ENCODE measurements at places on chromosomes 3 and 15. TPM values are rescaled to one million over a fixed set of nuclear protein-coding genes. Genes with fewer than 3 reads are reported as not detected.

- H3K36me3 ChIP-seq: no peaks in the 10 kb centered on the region
- no peak for DNase-seq
- H3K27me3 ChIP-seq: peaks cover 7% of the 10 kb centered on the region
- no peak overlapping the region for H3K27ac ChIP-seq
- peaks cover 3% of the 10 kb centered on the region for H3K4me1 ChIP-seq
- peak overlapping the region; percentile 77 for H3K4me3 ChIP-seq
These were observed 172 bp downstream of the ITPKA start for GRCh38 chr15:41493902-41494189.

DNA sequence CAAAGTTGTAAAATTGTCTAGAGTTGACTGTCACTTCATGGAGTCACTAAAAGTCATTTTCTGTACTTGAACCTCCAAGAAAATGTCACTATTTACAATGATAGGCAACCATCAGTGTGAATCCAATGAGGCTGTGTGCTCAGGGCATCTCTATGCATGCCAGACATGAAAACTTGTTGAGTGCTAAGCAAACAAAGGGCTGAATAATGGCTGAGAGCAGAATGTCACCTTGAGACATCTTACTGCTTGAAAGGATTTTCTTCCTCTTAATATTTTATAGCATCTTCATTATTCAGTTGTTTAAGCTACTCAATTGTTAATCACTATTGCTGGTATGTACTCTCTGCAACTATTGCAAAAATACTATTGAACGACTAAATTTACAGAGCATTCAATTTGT lies 184.7 kb downstream of the PLCH1 start:
- peaks cover 2% of the 10 kb centered on the region for H3K4me1 ChIP-seq
- no peak overlapping the region for H3K4me3 ChIP-seq
- no peak for DNase-seq
- H3K36me3 ChIP-seq: no peaks in the 10 kb centered on the region

GRCh38 chr3:149061776-149062175 lies 24.6 kb downstream of the HLTF start:
- peaks cover 6% of the 10 kb centered on the region for H3K36me3 ChIP-seq
- DNase-seq: no peak
- no peaks in the 10 kb centered on the region for H3K27me3 ChIP-seq
- no peaks in the 10 kb centered on the region for H3K4me1 ChIP-seq
- H3K4me3 ChIP-seq: no peak overlapping the region

DNA sequence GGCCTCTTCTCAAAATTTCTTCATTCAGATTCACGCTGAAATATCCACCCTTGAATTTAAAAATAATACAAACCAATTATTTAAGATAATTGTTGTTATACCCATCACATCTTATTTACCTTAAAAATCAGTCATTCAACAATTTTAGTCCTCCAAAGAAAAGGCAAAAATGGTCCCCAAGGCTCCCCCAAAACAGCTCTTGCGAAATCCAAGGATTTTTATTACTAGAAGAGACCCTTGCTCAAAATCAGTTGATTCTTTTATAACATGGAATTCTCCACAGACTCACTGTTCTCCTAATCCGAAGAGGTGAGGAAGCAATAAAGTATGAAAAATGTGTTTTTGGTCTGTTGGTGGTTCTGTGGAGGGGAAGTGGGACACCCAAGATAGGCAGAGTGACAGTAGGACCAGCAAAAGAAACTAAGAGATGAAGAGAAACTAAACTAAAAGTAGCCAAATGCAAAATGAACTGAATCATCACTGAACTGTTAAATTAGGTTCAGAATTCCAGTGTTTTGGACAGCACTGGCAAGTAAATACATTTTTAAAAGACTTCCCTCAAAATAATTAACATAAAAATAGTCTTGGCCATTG lies 19.1 kb upstream of the PLCH1 start:
- no peak overlapping the region for H3K4me3 ChIP-seq
- H3K27me3 ChIP-seq: no peaks in the 10 kb centered on the region
- H3K4me1 ChIP-seq: no peaks in the 10 kb centered on the region
- no peak overlapping the region for H3K27ac ChIP-seq
- H3K36me3 ChIP-seq: no peaks in the 10 kb centered on the region
- no peak for DNase-seq

- no peak for DNase-seq
- H3K4me3 ChIP-seq: no peak overlapping the region
- H3K27ac ChIP-seq: no peak overlapping the region
- no peaks in the 10 kb centered on the region for H3K27me3 ChIP-seq
- H3K36me3 ChIP-seq: no peaks in the 10 kb centered on the region
These were observed 64.5 kb upstream of the SMAD3 start for GRCh38 chr15:67000896-67001295.

DNA sequence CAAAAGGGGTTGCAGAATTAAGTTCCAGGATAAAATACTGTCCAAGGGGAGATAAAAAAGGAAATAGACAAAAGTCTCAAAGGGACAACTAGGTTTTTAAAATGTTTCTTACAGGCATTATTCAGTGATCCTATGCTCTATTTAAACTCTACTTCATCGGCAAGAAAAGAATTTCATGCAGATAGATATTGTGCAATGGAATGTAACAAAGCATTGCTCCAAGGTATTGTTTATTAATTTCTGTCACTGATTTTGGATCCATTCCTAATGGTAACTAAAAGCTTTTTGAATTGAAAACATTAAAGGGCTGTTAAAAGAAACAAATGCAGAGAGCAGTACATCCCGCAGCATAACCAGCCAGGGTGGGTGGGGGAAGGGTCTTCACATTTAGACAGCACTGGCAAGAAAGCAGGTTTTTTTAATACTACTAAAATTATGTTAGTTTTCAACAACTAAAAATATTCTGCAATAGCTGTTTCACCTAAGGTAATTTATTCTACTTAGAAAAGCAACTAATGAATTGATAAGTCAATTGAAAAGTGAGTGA lies 82.9 kb downstream of the THBS1 start:
- no peak for DNase-seq
- H3K36me3 ChIP-seq: no peaks in the 10 kb centered on the region
- no peak overlapping the region for H3K4me3 ChIP-seq
- H3K27ac ChIP-seq: no peak overlapping the region

DNA sequence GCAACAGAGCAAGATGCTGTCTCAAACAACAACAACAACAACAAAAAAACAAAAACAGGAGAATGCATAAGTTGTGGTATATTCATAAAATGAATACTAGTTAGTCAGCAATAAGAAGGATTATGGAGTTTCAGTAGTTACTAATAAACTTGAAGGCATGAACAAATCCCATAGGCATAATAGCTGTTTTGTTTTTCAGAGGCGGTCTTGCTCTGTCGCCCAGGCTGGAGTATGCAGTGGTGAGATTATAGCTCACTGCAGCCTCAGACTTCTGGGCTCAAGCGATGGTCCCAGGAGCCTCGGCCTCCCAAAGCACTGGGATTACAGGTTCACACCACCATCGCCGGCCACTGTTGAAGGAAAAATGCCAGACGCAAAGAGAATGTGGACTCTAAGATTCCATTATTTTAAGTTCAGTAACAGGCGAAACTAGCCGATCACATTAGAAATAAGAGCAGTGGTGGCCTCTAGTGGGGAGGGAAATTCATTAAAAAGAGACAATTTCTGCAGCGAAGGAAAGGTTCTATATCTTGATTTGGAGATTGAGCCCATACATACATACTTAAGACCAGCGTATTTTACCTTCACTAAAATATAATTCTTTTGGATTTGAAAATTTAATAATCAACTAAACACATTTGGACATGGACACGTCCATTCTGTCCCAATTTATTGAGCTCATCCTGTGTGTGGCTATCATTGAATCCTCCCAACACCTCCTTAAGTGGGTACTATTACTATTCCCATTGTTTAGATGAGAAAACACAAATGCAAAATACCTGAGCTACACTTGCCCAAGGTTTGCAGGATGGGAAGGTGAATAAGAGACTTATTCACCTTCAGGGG lies 27.4 kb upstream of the HDAC11 start:
- H3K27ac ChIP-seq: peak overlapping the region; percentile 30
- peaks cover 23% of the 10 kb centered on the region for H3K4me1 ChIP-seq
- no peaks in the 10 kb centered on the region for H3K36me3 ChIP-seq

DNA sequence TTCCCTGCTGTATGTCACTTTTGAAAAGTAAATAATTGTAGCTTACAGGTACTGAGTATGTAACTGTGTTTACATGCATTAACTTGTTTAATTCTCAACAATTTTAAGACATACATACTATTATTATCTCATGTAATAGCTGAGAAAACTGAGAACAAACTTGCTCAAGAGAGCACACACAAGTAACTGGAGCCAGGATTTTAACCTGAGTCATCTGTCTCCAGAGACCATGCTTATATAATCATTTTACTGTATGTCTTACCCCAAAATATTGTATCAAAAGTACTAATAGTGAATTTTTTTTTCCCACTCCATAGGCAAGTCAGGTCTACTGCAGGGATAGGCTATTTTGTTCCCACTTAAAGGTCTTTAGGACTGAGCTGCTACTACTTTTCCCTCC lies 95.4 kb downstream of the FEZF2 start:
- H3K27ac ChIP-seq: no peak overlapping the region
- H3K4me3 ChIP-seq: no peak overlapping the region
- DNase-seq: no peak

- DNase-seq: no peak
- H3K36me3 ChIP-seq: peaks cover 3% of the 10 kb centered on the region
- H3K27ac ChIP-seq: no peak overlapping the region
These were observed 12.8 kb upstream of the TMOD3 start for GRCh38 chr15:51816611-51817010.

DNA sequence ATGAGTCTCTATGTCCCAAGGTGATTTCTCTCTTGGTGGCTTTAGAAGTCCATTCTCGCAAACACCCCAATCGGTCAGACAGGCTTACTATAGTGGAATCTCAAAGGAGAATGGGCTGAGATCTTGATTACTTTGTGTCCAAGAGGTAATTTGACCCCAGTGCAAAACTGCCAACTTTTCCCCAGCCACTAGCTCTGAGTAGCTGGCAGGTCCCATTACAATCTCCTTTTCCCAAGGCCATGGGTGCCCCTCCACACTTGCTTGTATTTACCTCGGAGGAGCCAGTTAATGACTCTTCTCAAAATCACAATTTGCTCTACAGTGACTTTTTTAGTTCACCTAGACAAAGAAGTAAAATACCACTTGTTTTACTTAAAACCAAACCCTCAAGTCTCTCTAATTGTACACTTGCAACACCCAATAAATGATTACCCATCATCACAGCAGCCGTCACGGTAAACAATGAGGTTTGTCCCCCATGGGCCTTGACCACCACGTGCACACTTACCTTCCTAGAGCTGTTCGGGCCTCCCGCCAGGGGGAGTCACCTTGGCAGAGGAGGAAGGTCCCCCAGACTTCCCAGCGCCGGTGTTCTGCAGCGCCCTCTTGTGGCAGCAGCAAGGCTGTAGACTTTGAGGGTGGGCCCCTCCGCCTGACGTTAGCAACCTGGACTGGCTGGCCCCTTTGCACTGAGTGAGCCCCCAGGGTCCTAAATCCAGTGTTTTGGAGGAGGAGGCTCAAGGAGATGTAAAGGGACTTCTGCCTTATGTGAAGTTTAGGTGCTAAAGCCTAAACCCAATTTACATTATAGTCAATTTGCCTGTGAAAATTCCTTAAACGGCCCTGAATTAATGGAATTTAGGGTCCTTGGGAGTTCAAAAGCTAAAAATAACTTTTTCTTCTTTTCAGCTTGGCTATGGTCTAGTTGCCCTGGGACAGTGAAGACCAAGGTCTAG lies 18.7 kb upstream of the HDAC11 start:
- H3K27me3 ChIP-seq: peaks cover 39% of the 10 kb centered on the region
- H3K36me3 ChIP-seq: no peaks in the 10 kb centered on the region
- no peaks in the 10 kb centered on the region for H3K4me1 ChIP-seq

Gene SLC7A14
- total RNA-seq: not detected

Gene CMTM8
- 5.2 TPM for total RNA-seq

Gene SLC12A1
- total RNA-seq: not detected

Gene EOMES
- total RNA-seq: 22.8 TPM

Gene PDE12
- 23.0 TPM for total RNA-seq
